SW 1271 (cell line): ENCODE measurements at places on chromosomes 2 and 18.

DNA sequence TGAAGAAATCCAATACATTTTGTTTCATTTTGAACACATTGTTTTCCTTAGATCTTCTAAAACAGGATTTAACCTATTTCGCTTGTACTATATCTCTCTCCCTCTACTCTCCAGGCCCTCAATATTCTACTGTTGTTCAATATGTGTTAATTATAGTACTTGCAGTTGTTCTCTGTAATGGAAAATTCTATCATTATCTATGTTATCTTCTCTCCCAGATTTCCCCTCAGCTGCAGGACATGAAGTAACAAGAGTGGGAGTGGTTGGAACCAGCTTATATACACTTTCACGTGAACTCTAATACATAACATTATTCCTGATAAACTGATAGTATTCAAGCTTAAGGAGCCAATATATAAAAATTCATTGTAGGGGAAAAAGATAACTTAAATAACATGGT, 7.0 kb upstream of the STRN start:
- DNase-seq = no peak

DNA sequence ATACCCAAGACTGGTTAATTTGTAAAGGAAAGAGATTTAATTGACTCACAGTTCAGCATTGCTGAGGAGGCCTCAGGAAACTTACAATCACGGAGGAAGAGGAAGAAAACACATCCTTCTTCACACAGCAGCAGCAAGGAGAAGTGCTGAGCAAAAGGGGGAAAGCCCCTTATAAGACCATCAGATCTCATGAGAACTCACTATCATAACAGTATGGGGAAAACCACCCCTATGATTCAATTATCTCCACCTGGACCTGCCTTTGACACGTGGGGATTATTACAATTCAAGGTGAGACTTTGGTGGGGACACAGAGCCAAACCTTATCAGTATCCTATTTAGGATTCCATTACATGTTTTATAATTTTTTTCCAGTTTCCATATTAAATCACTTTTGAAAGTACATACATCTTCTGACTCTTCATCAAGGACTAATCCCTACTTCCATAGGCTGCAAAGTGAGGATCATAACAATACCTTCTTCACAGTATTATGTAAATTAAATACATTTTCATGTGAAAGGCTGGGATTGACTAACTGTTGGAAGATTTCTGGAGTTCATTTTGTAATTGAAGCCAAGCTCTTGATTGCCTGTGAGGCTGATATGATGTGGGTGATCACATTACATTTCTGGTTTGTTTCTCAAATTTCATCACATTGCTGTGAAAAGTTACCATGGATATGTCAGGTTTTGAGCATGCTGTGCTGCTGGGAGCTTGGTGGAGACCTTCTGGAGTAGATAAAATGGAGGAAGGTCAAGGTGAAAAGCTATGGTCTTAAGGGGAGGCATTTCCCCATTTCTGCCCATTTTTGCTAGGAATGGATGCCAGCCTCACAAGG, 31.7 kb upstream of the CERS6 start:
- no peak for DNase-seq

- DNase-seq = no peak
Observed at GRCh38 chr2:197677483-197677882, 2.1 kb upstream of the RFTN2 start.

GRCh38 chr2:36597003-36597531, 901 bp downstream of the FEZ2 start:
- no peak for DNase-seq

- DNase-seq = no peak
Observed at GRCh38 chr2:79994161-79994560, 310.4 kb downstream of the LRRTM1 start.

GRCh38 chr2:71843391-71843850, 304.2 kb downstream of the CYP26B1 start:
- DNase-seq = peak; percentile 11

DNA sequence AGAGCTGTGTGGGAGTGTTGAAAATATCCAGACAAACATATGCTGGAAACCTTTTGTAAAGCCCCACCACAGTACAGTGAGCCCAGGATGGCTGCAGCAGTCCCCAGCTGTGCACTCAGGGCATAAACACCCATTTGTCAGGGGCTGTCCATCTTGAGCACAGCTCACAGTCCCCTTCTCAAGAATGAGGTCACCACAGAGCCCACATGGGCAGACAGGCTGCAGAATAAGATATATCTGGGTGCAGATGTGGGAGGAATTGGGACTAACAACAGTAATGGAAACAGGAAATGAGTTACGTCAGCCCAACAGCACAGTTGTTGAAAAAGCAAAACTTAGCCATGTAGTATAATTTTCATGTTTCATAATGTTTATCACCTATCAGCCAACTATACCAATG, 219.6 kb downstream of the ETAA1 start:
- DNase-seq = no peak

DNA sequence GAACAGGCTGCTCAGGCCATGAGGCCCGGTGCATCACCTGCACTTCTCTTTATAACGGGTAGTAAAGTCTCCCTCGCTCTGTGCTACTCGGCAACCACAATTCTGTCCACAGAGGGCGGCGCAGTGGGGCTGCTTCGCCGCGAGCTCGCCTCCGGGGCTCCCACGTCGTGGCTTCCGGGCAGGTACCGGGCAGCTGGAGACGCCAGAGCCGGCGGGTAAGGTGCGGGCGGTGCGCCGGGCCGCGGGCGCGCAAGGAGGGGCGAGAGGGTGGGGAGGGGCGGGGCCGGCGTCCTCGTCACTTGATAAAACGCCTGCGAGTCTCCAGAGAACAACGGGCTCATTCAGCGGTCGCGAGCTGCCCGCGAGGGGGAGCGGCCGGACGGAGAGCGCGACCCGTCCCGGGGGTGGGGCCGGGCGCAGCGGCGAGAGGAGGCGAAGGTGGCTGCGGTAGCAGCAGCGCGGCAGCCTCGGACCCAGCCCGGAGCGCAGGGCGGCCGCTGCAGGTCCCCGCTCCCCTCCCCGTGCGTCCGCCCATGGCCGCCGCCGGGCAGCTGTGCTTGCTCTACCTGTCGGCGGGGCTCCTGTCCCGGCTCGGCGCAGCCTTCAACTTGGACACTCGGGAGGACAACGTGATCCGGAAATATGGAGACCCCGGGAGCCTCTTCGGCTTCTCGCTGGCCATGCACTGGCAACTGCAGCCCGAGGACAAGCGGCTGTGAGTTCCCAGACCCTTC, at the start of gene ITGA6:
ITGA6 (plus strand) TSS at position 331 of the 734 bp plus-strand sequence.
- peak; percentile 79 for DNase-seq

DNA sequence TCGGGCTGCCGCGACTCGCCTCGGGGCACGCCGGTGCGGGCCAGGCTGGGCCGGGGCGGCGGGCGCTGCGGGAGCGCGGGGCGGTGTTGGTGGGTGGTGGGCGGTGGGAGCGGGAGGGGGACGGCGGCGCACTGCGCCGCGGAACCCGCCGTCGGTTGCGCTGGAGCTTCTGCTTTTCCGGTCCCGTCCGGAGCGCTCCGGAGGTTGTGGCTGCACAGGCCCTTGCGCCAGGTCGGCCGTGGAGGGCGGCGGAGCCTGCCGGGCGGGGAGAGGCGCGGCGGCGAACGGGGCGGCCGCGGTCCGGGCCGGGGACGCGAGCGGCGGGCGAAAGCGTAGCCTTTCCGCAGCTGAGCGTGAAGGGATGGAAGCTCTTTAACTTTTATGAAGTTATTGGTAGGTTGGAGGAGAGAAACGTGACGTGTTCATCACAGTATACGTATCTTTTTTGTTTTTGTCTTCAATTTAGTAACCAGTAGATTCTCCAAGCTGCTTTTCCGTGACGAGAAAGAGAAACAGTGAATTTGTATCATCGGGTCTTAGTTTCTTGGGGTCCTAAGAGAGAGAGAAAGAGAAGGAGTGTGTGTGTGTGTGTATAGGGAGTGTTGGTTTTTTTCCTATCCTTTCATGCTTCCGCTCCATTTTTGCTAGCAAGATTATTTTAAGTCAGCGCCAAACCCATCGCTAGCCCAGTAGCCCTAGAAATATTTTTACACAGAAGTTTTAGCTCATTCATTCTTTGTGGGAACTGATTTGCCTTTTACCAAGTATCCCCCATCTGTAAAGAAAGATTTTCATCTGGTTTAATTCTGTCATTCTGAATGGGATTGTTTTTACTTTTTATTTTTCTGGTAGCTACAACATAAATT, 535 bp downstream of the ATG4B start:
- DNase-seq = no peak

GRCh38 chr2:156333951-156334495, 1.5 kb upstream of the NR4A2 start:
- DNase-seq = peak; percentile 75

DNA sequence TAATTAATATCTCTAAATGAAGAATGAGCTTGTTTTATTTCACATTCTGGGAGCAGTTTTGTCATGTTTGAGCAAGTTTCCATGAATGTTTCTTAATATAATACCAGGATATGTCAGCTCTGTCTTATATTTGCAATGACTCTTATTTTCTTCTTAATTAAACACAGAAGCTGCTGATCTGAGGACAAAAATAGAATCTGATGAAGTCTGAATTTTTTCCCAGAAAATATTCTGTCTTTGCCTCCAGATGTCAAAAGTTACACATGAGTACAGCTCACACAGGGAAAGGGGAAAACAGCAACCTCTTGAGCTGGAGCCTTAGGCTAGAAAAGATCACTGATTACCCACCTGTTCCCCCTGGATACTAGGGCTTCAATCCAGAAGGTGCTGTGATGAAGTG, 606.6 kb upstream of the SYT4 start:
- DNase-seq = no peak

DNA sequence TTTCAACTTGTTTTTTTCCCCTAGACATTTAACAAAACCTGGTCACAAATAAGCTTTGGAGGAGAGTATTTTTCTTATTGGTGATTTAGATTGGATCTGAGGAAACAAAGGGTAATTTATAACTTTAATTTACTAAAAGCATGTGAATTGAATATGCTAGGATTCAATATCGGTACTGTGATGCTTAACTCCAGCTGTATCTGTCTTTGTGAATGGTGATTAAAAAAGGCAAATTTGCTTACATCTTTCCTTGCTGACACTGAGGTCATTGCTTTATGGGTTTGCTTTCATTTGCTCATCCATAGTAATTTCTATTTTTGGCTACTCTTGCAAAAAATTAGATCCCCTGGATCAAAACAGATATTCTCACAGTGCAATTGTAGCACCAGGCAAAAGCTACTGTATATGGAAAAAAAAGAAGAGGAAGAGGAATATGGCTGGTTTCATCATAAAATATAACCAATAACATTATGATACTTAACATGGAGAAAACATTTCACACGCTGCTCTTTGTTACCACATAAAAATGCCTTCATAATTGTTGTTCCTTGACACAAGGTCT, 832.0 kb upstream of the ZEB2 start:
- DNase-seq = no peak

DNA sequence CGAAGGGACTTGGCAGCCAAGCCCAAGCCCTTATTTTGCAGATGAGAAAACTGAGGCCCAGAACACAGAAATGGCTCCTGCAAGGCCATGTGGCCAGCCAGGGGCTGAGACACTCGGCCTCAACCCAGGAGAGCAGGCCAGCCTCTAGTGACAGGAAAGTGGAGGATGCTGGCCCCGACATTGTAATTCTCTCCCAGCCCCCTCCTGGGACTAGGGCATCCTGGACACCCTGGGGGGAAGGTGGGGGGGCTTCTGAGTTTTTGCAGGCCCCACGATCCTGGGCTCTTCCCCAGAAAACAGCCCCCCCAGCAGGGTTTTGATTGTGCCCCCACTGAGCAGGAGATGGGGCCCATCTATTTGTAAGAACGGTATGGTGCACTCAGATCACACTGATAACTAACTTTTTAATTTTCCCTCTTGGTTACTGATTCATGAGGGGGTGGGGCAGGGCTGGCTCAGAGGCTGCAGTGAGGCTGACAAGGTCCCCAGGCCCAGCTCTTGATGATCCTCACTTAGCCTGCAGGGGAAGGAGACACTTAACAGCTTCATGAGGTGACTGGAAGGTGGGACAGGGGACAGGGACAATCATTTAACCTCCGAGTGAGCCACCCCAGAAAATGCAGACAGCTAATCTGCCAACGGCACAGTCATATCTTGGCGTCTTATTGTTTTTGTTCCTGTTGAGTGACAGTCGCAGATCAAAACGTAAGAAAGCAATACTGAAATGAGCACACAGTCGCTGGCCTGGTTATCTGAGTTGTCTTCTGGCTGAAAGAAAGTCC, 18.9 kb downstream of the SMAD7 start:
- no peak for DNase-seq

DNA sequence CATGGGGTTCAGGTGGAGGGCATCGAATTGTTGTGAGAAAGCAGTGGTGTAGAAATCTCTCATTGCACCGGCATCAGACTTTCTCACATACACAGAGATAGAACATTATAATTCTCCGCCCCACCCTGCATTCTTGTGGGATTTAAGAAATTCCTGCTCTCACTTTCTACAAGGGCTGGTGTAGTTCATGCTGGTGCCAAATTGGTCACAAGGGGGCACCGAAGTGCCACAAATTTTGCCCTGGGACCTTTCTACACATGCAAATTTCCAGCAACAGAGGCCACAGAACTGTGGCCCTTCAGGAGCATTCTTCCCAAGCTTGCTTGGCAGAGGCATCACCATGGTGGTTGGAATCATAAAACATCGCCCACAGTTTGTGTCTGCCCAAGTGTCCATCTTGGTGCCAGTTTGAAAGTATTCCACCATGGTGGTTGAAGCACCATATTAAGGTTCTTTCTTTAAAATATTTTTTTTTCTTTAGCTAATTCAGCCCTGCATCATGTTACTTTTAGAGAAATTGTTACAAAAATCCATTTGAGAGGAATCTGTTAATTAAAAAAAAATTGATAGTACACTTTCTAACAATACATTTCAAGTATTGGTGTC, 521.2 kb upstream of the FANCL start:
- peak; percentile 21 for DNase-seq

DNA sequence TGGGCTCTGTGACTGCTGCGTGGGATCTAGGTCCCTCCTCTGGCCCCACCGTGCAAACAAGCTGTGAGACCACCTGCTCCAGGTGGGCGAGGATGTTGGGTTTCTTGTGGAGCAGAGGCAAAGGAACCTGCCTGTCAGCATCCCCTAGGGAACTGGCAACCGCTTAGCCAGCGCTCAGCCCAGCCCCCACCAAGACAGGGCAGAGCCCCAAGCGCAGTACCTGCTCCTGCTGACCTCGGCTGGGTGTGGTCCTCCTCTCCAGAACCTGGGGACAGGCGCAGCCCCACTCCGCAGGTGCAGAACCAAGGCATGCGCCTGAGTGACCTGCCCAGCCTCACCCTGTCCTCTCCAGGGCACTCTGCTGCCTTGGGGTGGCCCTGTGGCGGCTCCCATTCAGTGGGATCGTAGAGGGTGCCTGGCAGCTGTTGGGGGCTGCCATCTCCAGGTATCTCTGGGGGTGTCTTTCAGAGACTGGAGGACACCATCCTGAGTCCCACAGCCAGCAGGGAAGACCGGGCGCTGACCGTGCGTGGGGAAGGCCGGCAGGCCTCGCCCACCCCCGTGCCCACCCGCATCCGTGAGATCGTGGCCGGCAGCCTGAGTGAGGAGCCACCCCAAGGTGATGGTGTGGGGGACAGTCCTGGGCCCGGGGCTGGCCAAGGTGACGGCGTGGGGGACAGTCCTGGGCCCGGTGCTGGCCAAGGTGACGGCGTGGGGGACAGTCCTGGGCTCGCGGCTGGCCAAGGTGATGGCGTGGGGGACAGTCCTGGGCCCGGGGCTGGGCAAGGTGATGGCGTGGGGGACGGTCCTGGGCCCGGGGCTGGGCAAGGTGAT, 12.3 kb downstream of the CROCC2 start:
- no peak for DNase-seq

- DNase-seq = no peak
Observed at GRCh38 chr2:120477831-120478481, 132.0 kb downstream of the INHBB start.
